ENCODE measurements at places on chromosomes 2 and 18. TPM values are rescaled to one million over a fixed set of nuclear protein-coding genes. Genes with fewer than 3 reads are reported as not detected.

Gene ADD2
- not detected for polyA plus RNA-seq

Gene PECR
- 5.6 TPM for polyA plus RNA-seq

Gene CRYGD
- not detected for polyA plus RNA-seq

Gene FAP
- polyA plus RNA-seq: 135 TPM

Gene RNF152
- polyA plus RNA-seq: 6.5 TPM

Gene KATNAL2
- 1.3 TPM for polyA plus RNA-seq
